Hematopoietic multipotent progenitor cell treated with erythropoietin and hydrocortisone succinate and interleukin-3 and kit ligand, for 6 days (in vitro differentiated cells): ENCODE measurements at places on chromosomes 4 and X.

GRCh38 chrX:123518791-123519190 is 214.1 kb downstream of the THOC2 start:
- DNase-seq: no peak

DNA sequence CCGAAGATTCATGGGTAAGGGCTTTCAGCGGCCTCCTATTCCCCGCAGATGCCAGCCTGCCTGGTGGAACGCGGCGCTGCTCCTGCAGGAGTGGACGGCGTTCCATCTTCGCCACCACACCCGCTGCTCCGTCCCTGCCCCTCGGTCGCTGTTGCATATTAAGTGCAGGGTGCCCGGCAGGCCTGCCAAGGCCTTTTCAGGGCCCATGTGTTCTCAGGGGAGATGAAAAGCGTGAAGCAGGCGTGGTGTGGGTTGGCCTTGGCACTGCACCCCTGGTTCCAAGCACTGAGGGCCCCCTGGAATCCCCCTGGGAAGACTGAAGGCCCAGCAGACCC is 52.0 kb downstream of the SORCS2 start:
- DNase-seq: no peak

DNA sequence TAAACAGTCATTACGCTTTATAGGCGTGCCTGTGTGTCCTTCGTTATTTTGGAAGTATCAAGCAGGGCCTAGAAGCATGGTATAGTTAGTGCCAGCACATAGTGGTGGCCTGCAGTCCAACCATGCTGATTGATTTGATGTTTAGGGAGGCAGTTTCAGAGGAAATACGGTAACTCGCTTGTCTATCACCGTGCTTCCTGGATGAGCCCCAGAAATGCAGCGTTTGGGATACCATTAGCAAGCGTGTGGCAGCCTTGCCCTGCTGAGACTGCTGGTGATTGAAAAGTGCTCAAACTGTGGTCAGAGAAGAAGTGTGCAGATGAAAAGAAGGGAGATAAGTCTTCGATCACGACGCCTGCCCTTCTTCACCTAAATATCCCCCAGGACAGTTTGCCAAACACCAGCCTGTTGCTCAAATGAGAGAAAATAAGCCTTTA is 158.4 kb downstream of the CHIC2 start:
- DNase-seq: peak; percentile 77

DNA sequence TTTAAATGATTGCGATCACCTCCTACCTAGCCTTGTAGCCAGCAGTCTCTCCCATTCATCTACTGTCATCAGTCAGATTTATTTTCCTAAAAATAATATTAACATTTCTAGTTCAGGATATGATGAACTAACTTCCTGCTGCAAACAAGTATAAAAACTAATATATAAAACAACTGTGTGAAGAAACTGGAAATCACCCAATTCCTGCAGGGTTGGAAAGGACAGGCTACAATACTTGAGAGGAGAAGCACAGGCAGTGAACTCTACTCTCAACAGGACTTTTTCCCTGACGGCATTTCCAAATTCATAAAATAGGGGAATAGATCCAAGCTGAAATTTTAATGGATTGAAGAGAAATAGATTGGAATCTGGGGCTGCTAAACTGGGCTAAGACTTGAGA is 14.2 kb upstream of the BBS12 start:
- no peak for DNase-seq

DNA sequence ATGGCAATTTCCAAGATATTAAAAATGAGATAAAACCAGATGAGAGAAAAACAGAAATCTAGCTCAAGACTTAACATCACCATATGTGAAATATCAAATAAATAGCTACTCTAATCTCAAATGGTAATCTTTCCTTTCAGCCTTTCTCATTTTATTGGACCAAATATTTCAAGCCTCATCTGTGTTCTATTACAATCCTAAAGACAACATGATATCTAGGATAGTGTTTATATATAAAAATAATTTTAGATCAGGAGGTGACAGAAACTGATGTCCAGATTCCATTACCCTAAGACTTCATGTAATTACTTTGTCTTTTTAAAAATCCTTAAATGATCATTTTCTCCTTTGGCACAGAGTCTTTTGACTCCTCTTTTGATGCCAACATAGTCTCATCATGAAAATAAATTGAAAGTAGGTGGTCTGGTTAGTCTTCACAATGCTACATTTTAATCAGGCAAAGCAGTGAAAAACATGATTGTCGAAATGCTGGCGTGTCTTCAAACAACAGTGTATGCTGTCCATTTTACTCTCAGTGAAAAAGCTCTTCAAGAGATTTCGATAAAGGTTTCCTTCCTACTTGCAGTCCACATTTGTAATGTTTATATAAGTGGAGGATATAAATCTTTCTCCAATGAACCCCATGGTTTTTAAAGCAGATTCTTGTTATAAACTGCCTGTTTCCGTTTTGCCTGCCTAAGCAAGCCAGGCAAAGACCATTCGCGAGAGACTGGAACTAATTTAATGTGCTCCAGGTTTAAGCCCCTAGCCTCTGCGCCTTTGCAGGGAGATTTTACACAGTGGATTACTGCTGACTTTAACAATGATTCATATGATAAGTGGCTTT is 169.8 kb downstream of the SCFD2 start:
- no peak for DNase-seq

- no peak for DNase-seq
Measured at GRCh38 chr4:2829933-2830451, 13.7 kb upstream of the ADD1 start.

- DNase-seq: no peak
Measured at GRCh38 chr4:65580551-65580950, 89.7 kb downstream of the EPHA5 start.

GRCh38 chr4:81629366-81629765 is 157.7 kb upstream of the RASGEF1B start:
- DNase-seq: no peak

DNA sequence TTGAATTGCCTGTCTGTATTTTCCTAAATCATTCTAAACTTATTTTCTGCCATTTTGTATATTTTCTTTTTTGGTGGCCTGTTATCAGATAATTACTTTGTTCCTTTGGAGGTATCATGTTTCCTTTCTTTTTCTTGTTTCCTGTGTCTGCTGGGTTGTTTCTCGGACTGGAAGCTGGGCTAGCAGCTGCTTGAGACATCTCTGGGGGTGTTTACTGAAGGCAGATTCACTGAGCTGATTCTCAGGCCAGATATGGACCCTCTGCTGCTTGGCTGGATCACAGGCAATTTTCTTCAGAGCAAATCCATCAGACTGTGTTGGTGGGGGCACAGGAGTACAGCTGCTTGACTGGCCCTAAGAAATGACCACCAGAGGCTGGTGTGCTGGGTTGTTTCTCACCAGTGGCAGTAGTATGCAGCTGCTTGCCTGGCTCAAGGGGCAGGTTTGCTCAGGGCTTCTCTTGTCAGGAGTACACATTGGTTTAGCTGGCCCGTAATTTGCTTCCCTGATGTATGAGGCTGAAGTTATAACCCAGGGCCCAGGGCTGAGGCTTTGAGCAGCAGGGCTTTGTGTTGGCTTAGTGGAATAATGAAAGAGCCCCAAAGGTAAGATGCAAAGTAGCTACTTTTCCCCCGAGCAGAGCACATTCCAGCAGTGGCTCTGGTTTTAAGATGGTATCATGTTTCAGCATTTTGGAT is 680.6 kb downstream of the TECRL start:
- no peak for DNase-seq

DNA sequence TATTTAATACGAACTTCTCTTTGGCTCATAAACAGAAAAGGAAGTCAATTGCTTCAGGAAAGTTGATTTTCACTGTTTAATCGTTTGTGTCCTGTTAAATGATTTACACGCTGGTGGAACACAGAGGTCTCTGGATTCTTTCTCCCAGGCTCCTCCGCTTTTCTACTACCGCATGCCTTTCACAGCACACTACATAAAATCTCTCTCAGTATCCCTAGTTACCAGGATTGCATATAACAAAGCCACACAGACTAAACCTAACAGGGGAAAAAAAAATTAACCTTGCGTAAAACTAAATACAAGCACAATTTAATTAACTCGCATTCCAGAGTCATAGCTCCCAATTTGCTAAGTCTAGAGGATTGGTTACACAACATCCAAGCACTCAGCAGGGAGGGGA is 133.9 kb downstream of the CORIN start:
- DNase-seq: no peak

GRCh38 chrX:65772842-65773241 is 105.4 kb downstream of the MSN start:
- DNase-seq: no peak

DNA sequence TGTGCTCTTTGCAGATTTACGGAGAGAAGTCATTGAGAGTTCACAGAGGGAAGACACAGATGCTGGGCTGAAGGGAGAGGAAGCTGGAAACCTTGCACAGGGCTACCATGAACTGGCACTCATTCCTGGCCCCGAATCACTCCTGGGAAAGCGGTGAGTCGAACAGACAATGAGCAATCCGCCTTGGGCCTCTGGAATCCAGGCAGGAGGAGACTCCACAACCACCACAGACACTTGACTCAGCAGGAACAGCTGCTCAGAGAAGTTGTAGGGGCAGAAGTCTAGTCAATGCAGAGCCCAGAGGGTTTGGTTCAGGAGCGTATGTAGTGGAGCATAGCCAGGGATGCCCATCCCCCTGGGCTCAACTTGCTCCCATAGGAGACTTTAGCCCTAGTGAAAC is 62.8 kb upstream of the GRIA3 start:
- DNase-seq: no peak

GRCh38 chrX:15525664-15526416 is 25.2 kb downstream of the BMX start:
- DNase-seq: peak; percentile 37

DNA sequence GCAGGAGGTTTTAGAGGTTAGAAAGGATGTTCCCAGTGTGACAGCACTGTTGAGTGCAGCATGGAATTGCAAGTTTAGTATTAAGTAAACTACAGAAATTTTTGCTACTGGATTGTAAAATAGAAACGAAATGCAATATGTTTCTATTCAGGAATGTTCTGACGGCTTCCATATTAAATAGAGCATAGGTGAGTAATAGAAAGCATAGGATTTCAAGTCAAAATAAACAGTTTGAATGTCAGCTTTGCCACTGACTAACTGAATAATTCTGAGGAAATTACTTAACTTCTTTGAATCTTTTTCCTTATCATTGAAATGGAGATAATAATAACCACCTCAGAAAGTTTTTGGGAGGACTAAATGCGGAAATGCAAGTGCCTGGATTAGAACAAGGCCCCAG is 331.9 kb upstream of the GK2 start:
- no peak for DNase-seq

DNA sequence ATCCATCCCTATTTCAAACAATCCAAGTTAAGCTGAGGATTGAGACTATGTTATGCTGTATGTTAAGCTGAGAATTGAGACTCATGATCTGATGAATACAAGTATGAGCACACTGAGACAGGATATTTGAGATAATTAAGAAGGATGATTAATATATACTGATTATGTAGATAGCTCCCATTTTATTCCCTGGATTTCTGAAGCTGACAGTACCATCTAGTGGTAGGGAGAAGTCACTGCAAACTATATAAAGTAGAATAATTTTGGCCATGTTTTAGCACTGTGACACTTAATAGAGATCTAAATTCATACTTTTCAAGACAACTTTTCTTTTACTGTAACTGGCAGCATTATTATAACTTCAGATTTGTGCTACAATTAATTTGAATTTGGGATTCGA is 63.8 kb upstream of the HPRT1 start:
- peak; percentile 31 for DNase-seq

DNA sequence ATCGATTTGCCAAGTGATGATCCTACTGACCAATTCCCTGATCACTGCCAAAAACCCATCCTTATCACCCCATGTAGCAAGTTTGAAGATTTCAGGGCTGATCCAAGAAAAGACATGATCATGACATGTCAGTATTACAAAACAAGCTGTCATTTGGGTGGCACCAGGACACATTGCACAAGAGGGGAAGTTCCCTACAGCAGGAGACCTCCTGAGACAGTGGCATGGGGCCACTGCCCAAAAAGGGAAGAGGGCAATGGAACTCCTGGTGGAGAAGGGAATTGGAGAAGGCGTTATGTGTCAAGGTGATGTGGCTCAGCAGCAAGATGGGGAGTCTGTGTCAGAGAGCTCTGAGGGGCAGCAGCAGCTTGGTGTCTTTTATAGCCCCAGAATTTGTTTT is 43.4 kb downstream of the ZNF182 start:
- DNase-seq: peak; percentile 7

GRCh38 chr4:15913631-15913970 is 24.9 kb downstream of the FGFBP1 start:
- no peak for DNase-seq
